ENCODE measurements at places on chromosomes 5 and 9.

DNA sequence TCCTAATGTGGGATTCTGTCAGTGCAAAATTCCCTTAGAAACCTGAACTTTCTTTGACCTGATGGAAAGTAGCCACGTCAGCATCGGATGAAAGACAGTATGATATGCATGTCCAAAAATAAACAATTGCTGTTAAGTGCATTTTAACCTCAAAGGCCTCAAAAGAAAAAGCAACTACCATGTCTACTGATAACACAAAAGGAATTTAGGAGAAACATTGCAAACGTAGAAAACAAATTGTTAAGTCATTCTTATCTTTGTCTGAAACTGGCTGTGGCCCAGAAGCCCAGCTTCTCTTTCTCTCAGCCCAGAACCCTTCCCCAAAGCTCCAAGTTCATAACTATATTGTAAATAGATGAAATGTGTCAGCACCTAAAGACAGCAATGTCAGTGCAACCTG, 11.1 kb upstream of the LHFPL2 start:
- DNase-seq, result no peak

GRCh38 chr5:77644371-77645157, 6.1 kb upstream of the OTP start:
- no peak for DNase-seq

DNA sequence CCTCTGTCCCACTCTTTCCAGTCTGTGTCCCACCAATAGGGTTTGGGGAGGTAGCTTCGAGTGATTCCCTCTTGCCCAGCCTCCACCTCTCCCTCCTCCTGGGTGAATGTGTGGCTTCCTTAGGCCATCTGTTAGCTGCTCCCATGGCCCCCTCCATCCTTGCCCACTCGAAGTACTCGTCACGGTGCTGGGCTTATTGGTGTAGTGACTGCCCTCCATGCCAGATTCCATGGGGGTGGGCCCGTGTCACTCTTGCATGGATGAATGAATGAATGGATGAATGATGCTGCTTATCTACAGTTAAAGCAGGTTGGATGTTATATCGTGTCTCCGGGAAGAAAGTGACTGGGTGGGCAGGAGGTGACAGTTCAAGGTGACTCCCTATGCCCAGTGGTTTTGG, 19.1 kb downstream of the HMCN2 start:
- no peak for DNase-seq

GRCh38 chr5:53820802-53821171, 260.3 kb downstream of the NDUFS4 start:
- DNase-seq, result no peak
